ENCODE measurements at places on chromosomes 12 and 14.

DNA sequence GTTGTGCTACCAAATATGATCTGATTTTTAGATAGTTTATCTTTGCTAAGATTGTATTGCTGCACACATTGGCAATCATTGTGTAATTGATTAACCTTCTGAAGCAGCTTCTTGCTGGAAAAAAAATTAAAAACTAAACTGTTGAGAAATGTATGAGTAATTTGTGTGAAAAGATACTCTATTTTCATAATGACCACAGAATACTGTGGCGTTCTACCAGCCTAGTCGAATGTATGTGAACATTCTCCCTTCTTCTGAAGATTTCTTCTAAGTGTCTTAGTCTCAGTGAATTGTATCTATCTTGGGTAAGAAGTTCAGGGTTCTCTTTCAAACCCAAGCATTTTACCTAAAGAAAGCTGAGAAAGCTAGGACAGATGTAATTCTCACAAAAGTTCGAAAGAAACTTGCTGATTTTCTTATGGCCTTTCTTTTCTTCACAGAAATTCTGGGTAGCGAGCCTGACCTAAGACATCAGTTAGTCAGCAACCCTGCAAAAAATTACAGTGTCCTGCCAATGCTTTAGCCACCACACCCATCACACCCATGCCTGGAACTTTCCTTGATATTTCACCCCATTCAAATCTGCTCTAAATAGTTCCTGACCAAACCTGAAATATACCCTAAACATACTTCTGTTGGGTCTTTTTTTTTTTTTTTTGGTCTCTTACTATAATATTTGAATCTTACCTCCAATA lies 27.1 kb upstream of the C12orf71 start:
- DNase-seq, result no peak

GRCh38 chr12:108080363-108080762 lies 48.7 kb upstream of the WSCD2 start:
- DNase-seq, result no peak

GRCh38 chr14:33592297-33592696 lies 358.6 kb downstream of the EGLN3 start:
- DNase-seq, result no peak

GRCh38 chr12:18430425-18431048 lies 169.2 kb downstream of the PIK3C2G start:
- DNase-seq, result no peak

GRCh38 chr12:28235015-28235414 lies 44.8 kb downstream of the CCDC91 start:
- DNase-seq, result no peak

DNA sequence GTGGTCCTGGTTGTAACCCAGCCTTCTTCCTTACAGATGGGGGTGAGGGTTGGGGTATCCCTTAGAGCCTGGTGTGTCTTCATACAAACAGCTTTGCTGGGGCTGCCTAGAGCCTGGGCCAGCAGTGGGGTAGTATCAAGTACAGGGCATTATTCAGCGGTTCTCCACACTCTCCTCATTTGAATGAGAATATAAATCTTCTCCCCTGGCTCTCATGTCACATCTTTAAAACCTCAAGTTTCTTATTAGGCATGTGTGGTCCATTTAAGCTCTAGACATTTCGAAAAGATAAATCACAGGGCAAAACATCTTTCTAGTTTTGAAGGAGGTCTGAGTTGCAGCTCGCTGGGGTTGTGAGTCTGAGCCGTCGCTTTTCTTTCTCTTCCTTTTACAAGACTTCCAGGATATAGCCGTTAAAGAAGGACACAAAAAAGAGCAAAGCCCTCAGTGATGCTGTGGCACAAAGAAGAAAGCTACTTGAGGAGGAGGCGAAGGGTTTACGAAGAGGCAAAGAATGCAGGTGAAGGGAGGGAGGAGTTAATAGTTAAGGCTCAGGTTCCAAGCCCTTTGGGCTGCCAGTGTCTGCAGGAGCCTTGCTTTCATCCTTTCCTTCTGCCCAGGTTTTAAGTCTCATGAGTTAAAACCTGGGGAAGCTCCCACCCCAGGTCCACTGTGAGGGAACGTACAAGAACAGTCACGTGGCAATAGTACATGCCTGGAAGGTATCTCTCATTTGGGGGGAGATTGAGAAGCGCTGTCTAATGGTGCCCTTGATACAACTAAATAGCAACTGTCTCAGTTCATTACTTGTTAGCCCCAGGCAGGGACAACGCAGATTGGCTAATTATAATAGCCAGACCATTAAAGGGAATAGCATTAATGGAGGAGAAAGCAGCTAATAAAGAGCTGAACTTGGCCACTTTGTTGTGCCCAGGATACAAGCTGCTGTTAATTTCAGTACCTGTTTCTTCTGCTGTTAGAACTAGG lies 94.2 kb downstream of the ETV6 start:
- no peak for DNase-seq

- no peak for DNase-seq
Measured at GRCh38 chr14:75579882-75580281, 1.5 kb downstream of the FLVCR2 start.

DNA sequence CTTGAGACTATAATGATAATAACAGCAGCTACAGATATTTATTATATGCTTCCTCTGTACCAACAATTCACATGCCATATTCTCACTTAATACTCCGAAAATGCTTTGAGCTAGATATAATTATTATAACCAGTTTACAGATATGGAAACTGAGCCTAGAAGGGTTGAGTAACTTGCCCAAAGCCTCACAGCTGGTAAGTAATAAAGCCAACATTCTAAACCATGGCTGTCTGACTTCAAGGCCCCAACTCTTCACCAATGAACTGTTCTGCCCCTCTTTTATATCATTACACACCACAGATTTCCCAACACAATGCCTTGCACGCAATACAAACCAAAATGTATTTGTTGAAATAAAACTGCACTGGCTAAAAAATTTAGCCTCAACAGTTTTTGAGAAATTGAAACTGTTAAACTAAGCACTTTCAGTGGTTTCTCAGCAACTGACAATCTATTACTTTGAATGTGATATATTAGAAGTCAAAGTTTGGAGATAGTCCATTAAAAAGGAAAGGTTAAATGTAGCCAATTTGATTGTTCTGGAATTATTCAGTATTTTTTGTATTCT lies 222.5 kb upstream of the ARHGAP5 start:
- no peak for DNase-seq

DNA sequence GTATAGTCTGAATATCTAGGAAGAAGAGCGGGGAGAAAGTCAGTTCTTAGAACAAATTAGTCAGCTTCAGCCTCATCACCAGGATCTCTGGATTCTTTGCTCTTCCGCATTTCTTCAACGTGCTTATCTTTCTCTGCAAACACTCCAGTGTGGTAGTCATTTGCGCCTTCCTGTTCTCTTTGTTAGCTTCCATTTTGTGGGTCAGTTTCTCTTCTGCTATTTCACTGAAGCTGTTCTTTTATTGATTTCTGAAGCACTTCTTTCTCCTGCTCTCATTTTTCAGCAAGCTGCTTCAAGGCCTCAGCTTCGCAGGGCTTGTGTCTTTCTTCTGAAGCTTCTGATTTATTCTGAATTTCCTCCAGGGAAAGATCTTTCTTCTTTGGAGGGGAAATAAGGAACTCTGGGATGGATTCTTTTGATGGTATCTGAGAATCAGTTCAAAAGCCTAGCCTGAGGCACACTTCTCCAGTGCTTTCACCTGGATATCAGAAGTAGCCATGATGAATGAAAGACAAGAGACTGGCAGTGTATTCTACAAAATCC lies 13.5 kb downstream of the AMN1 start:
- no peak for DNase-seq

GRCh38 chr14:32494609-32495434 lies 165.7 kb downstream of the AKAP6 start:
- DNase-seq, result no peak

- no peak for DNase-seq
Measured at GRCh38 chr14:75138492-75138891, 11.6 kb upstream of the NEK9 start.

- DNase-seq, result no peak
Measured at GRCh38 chr14:95964901-95965300, 74.3 kb upstream of the C14orf132 start.

DNA sequence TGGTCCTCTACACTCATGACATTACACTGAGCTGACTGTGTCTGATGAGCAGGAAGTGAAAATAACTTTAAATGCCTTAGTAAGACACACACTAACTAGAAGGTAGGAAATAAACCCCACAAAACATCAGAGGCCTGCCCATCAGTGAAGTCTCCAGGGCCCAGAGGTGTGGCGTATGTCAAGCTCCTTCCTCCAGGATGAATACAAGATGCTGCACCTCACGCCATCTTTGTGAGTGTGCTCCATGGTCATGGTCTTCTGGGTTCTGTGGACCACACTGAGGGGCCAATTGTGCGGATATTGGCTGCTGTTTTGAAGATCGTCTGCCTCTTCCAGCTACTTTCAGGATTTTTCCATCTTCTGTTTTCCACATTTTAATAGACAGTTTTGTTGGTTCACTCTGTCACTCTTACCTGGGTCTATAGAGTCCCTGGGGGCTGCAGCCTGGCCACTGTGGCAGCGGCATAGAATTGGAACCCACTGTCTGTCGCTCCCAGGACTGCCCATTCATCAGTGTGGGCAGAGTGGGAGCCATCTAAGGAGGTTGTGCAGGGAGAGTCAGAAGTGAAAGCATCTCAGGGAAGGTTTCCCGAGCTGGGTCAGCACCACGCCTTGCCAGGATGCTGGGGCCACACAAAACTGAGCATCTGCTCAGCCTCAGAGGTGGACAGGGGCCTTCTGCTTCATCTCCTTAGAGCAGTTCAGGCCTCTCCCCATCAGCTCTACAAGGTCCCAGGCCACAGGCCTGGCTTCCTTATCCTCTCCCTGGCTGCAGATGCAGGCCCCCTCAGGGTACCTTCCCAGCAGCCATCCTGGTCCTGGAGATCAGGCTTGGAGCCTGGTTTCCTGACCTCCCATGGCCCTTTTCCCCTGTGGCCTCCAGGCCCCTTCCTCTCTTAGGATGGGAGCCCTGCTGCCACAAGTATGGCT lies 57.5 kb upstream of the C14orf180 start:
- DNase-seq, result no peak

DNA sequence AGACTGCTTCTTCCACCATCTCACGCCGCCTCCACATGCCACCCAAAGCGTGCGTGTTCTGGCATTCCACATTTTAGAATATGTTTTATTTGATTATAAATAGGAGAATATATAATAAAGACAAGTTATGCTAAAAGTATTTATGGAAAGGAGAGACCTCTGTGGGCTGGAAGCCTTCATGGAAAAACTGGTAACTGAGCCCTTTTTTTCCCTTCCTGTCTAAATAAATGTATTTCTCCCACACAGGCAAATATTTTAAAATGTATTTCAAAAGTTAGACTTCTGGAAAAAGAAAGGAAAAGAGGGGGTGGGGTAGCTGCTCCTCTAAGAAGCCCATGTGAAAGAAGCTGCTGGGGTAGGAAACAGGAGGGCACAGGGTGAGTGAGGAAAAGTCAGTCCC lies 16.1 kb upstream of the NR4A1 start:
- no peak for DNase-seq

- peak; percentile 79 for DNase-seq
Measured at GRCh38 chr14:69726761-69727511, 40.0 kb upstream of the SRSF5 start.
